Amygdala (tissue), 56 donors: ENCODE measurements at places on chromosomes 12 and 14.

DNA sequence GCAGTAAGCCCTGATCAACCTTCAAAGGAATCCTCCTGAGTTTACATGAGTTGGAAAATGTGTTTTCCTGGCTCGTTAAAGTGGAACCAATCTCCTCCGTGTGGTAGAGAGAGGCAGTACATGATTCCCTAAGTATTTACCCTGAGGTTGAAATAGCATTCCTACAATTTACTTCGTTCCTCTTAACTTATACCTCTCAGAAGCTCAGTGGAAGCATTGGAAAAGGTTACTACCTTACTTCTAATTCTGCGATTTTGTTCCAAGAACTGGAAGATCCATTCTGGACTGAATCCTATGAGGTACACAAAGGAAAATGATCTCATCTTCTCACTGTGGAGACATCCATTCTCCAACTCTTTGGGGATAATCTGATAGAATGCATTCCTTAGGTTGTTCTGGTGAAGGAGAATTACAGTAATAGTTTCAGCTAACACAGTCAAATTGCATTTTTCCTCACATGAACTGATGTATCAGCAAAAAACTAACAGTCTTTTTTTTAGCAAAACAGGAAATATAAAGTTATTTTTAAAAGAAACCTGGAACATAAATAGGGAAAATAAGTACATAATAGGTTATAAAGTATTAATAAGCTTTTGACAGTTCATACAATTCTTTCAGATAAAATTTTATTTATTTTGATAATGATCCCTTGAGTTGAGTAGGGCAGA lies 475.6 kb downstream of the PDZRN4 start:
- DNase-seq, result no peak

DNA sequence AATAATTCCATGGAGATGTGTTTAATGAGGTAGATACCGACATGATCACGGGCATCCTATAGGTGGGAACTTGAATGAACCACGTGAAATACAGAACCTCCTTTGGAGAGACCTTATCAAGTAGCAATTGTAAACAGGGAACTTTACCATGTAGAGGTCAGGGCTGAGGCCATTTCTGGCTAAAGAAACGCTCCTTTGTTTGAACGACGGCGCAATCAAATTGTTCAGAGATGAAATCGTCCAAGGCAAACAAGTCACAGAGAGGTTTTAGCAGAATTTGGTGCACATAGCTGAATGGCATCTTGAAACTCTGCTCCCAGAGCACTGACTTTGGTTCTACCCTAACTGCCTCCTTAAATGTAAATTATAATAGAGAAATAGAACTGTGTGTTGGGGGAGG lies 9.8 kb downstream of the PRIMA1 start:
- no peak for DNase-seq

DNA sequence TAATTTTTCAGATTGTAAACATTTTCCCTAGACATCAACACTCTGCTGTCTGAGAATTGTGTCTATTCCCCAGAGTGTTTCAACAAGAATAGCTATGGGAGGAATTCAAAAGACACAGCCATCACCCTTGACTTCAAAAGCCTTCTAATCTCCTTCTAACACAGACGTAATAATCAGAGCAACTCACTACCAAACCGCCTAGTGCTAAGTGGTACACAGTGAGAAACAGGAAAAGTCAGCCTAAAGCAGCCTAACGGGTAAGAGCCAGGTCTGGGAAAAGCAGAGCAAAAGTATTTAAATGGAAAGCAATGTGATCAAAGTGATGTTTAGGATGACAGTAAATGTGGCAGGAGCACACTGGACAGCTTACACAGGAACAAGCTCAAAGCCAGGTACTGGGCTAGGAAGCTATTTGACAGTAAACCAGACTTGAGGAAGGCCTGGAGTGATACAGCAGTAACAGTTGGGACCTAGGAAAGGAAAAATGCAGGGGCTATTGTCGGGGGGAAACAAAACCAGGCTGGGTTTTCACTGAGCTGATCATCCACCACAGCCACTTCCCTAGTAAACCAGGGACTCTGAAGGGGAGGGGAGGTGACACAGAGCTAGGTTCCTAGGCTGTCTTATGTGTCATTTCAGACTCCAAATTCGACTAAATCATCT lies 29.4 kb downstream of the CORO1C start:
- no peak for DNase-seq

GRCh38 chr12:122412851-122413433 lies 9.5 kb downstream of the CLIP1 start:
- no peak for DNase-seq

DNA sequence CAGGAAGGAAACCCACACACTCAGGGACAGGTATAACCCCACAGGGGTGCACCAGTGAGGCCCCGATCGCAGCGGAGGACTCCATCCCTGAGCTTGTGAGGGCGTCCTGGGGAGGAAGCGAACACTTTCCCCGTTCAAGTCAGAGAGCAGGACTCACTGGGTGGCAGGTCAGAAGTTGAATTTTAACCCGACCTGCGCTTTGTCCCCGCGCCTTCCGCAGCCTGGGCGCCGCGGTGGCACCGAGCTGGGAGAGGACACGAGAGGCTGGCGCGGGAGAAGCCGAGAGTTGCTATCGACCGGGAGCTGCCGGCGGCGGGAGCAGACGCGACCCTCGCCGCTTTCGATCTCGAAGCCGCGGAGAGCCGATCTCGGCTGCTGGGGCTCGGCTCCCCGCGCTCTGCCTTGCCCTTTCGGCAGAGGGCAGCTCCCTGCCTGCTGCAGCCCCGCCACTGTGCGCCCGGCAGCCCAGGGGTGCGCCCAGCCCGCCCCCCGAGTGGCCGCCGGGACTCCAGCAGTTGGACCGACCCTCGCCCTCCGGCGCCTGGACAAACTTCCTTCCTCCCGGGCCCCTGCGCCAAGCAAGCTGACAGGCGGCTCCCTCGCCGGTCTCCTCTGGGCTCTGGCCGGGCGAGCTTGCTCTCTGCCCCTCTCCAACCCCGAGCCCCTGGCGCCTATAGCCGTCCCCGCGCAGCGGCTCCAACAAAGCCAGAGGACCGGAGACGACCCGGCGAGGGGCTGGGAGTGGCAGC lies 918 bp downstream of the LIN7A start:
- DNase-seq, result no peak

DNA sequence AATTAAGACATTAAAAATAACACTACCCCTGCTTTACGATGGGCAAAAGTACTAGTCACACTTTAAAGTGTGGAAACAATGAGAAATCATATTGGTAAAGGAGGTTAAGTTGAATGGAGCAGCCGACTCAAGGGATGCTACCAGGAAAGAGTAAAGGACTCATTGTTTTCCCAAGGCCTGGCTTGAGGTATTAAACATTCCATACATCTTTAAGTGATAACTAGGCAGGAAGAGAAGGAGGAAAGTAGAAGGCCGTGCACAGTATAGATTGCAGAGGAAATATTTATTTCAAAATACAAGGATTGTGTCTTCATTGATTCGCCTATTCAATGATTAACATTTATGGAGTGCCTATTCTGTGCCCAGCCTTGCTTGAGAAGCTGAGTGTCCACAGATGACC lies 20.6 kb upstream of the YARS2 start:
- no peak for DNase-seq

GRCh38 chr14:68426661-68427549 lies 366.0 kb downstream of the ZFP36L1 start:
- no peak for DNase-seq

DNA sequence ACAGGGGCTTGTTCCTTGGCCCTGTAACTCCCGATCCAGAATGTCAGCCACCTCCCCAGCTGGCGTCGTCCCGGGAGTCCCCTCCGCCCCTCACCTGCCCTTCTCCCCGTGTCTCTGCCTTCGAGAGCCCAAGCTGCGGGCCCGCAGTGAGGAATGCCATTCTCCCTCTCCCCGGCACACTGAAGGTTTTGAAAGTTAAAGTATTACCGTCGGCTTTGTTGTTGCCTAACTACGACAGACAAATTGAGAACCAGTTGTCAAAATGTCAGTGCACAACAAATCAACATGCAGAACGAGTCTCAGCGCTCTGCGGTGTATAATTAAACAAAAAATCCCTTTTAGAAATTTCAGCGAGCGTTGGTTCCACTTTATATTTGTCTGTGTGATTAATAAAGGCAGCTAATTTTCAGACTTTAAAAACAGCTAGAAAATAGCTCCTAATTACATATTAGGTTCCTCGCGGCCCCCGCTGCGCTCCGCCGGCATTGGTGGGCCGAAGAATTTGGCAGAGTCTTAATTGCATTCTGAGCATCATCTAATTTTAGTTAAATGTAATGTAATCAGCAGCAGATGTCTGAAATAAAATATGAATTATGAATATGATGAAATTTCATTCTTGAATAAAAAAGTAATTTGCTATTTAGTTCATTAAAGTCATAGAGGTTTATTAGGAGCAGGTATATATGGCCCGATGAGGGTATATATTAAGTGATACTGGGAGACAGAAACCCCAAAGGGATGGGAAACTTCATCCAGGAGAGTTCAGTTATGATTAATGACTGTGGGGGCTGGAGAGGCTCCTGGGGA lies 40.3 kb downstream of the MVK start:
- DNase-seq, result peak; percentile 48
